Subcutaneous preadipocyte (primary cell): ENCODE measurements at places on chromosomes 7 and 10. TPM values are rescaled to one million over a fixed set of nuclear protein-coding genes. Genes with fewer than 3 reads are reported as not detected.

FAM131B gene
- 1.6 and 2.6 TPM in 2 replicates for total RNA-seq

LRRN3 gene
- 0.37 and 0.59 TPM in 2 replicates for total RNA-seq

CPXM2 gene
- under 0.01 and 0.39 TPM in 2 replicates for total RNA-seq

MORN4 gene
- 3.7 and 4.0 TPM in 2 replicates for total RNA-seq

CHAT gene
- total RNA-seq = not detected in 2 replicates

FAM204A gene
- 37.1 and 43.0 TPM in 2 replicates for total RNA-seq

ODAD2 gene
- 0.20 TPM in 1 of 2 replicates, not detected in the other for total RNA-seq

HOGA1 gene
- 2.5 and 2.6 TPM in 2 replicates for total RNA-seq

SPDYE5 gene
- not detected in 2 replicates for total RNA-seq

SH2B2 gene
- total RNA-seq = 2.0 and 2.9 TPM in 2 replicates

BNIP3 gene
- 72.0 and 78.8 TPM in 2 replicates for total RNA-seq

CCDC172 gene
- not detected in 2 replicates for total RNA-seq

CNTNAP2 gene
- total RNA-seq = not detected in 2 replicates

ZNF3 gene
- 17.3 and 21.3 TPM in 2 replicates for total RNA-seq

PAPOLB gene
- under 0.01 and 0.20 TPM in 2 replicates for total RNA-seq

PBLD gene
- 2.2 and 2.9 TPM in 2 replicates for total RNA-seq

FBXO24 gene
- total RNA-seq = 0.37 and 0.59 TPM in 2 replicates

PRDX3 gene
- total RNA-seq = 145 and 149 TPM in 2 replicates

PGAM2 gene
- 0.37 TPM in 1 of 2 replicates, not detected in the other for total RNA-seq

MYO1G gene
- under 0.01 TPM in 2 replicates for total RNA-seq
